ENCODE measurements at places on chromosomes 1 and 21. TPM values are rescaled to one million over a fixed set of nuclear protein-coding genes. Genes with fewer than 3 reads are reported as not detected.

GRCh38 chr21:41850085-41850484 is 29.1 kb downstream of the PRDM15 start:
- no peak for DNase-seq

DNA sequence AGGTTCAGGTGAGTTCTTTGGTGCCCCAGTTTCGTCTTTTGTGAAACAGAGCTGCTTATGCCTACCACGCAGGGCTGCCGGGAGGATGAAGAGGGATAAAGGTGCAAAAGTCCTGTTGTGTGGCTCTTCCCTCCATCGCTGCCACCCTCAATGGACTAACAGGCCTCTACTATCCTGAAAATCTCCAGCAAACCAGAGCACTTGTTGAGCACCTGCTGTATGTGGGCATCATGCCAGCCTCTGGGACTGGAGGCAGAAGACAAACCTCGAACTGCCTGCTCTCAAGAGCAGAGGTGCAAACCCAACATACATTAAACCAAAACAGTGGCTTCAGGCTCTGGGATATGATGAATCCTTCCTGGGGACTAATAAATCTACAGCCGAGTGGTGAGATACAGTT is 174.1 kb downstream of the ACTL8 start:
- no peak for DNase-seq

DNA sequence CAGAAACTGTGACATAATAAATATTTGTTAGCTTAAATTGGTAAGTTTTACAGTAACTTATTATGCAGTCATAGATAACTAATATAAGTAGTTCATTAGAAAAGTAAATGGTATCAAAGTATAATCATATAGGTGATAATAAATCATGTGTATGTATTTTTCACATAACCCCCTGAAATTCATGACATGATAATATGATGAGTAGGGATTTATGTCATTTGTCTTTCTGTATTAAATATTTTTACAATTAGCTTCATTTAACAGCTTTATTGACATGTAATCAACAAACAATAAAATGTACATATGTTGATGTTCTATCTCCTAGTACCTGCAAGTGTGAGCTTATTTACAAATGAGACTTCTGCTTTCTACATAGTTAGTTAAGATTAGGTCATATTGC is 9.8 kb upstream of the FCGR2A start:
- no peak for DNase-seq

DNA sequence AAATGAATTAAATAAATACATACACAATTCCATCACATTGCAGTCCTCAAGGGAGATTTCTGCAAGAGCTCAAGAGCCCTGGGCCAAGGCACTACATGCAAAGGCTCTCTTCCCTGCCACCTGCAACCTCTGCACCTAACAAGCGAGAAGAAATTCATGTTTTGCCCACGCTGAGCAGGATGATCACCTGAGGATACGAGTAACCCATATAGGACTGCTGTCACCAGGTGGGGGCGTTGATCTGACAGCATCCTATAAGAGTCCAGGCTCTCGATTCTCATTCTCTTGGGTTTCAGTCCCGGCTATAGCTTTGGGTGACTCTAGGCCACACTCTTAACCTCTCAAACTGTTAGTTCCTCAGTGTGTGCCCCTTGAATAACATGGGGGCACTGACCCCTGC is 18.7 kb upstream of the SPOCD1 start:
- no peak for DNase-seq

- DNase-seq, result no peak
Measured at GRCh38 chr1:172895761-172896160, 155.0 kb downstream of the TNFSF18 start.

DNA sequence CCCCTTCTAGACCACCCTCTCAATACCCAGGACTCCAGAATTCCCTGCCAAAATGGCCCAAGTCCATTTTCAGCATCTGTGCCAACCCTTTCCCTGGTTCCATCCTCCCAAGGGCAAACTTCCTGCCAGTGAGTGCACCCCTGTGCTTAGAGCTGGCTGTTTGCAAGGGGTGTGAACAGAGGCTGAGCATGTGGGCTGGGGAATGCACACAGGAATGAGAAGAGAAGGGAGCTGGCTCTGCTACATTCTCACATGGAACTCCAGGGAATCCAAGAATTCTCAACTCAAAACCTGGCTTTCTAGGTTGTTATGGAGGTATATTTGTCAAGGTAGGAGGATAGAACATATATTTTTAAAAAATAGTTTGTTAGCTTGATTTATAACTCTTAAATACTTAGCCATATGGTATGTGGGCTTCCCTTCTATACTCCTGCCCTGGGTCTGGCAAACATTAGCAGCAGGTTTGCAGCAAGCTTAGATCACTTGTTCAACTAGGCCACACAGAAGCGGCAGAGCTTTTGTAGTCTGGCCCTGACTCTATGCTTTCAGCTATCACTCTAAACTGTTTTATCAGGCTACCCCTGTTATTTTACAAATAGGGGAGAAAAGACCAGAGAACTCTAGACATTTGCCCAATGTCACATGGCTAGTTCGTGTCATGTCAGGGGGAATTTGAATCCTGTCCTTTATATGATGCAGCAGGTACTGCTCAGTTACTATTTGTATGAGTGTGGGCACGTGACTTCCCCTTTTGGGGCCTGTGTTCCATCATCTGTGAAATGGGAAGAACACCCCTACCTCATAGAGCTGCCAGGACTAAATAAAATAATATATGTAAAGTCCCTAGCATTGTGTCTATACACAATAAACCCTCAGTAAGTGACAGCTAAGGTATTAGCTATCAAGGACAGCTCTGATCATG is 8.1 kb upstream of the STMN1 start:
- no peak for DNase-seq

DNA sequence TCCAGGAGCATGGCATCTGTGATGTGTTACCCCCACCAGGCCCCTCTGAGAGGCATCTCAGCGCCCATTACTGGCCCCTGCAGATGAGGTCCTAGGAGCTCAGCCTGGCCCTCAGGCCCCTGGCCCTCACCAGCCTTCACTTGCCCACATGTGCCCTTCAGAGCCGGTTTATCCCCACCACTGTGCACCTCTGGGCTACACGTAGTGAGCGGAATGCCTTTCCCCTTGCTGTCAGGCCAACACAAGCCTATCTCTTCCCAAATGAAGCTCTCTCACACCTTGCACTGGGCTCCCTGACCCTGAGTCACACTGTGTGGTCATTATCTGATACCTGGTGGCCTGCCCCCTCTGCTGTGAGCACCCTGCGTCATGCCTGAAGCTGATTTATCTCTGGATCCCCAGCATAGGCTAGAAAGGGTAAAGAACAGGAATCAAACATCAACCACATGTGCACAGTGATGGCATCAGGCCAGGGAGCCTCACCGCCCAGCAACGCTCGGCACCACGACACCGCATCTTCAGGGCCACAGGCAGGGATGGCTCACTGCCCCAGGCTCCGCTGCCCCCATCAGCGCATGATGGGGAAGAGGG is 49.1 kb downstream of the GLIS1 start:
- DNase-seq, result no peak

The S100A1 gene
- total RNA-seq, result not detected
